ENCODE measurements at places on chromosomes 5 and 9.

GRCh38 chr9:5326187-5326586 lies 13.5 kb downstream of the RLN1 start:
- DNase-seq = no peak

GRCh38 chr9:109471475-109472393 lies 26.4 kb downstream of the PTPN3 start:
- no peak for DNase-seq

DNA sequence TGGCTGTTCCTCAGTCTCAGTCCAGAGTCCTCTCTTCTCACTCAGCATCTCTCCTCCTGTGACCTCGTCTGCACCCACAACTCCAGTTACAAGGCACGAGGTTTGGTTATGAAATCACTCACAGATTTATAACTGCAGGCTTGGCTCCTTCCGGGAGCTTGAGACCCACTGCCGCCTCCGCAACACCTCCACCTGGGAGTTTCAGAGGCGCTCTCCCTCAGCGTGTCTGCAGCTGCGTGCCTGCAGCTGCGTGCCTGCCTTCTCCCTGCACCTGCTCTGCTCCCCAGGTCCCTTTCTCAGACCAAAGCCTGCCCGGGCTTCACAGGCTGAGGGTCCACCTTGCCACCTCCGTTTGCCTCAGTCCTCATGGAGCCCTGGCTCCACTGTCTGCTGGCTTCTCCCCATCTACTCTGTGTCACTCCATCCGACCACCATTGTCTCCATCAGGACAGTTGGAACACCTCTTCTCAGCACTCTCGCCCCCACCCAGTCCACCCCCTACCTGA lies 51.5 kb downstream of the HRH2 start:
- peak; percentile 11 for DNase-seq

- no peak for DNase-seq
These were observed 22.1 kb downstream of the ITGA2 start for GRCh38 chr5:53011233-53011632.

- DNase-seq = no peak
These were observed 711 bp downstream of the PGGT1B start for GRCh38 chr5:115262011-115262320.

DNA sequence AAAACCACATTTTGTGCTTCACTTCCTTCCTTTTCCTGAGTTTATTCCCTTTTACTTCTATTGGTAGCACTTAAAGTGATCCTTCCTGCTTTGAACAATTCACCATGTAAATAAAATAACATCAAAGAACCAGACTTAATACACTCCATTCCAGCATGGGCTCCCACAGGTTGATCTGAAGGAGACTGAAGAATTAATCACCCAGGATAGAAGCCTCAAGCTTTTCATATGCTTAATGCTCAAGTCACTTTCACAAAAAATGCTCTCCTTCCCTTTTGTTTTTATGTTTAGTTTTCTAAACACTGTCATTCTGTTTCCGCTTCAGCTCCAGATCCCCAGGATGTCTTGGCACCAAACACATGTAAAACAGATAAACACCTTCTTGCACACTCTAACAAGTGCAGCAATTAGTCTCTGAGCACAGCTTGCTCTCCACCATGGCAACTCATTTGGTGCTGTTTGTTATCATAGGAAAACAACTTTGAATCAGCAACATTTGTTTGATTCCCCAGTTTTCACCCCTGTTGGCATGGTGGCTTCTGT lies 37.0 kb downstream of the DMRTA1 start:
- no peak for DNase-seq

Data from posterior cingulate gyrus (tissue), 11 donors.